Stimulated activated CD4-positive, alpha-beta T cell treated with anti-CD3 and anti-CD28 coated beads, Interleukin-15, amount 100 ng/mL, for 24 hours (primary cell): ENCODE measurements at places on chromosomes 11 and 22.

DNA sequence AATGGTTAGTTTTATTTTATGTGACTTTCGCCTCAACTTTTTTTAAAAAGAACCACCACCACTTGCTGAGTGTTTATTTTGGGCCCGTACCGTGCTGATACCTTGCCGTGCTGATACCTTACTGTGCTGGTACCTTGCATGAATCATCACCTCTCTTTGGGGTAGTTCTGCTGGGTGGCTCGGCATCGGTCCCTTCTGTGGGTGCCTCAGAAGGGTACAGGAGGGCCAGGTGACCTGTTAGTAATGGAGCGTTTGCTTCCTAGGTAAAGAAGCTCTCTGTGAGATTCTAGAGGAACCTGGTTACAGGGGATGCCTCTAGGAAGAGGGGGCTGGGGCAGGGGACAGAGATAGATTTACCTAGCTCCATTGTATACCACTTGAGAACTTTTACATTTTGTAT, 17.1 kb downstream of the TOM1 start:
- DNase-seq, result no peak

DNA sequence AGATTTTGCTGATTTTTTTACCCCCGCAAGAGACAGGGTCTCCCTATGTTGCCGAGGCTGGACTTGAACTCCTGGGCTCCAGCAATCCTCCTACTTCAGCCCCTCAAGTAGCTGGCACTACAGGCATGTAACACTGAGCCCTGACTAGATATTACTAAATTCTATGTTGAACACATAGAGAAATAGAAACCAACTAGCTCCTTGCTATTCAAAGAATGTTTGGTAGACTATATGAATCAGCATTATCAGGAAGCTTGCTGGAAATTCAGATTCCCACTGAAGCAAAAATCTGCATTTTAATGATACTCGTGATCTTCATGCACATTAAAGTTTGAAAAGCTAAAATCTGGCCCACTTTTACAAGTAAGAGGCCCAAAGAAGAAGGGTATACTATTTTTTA, 11.9 kb downstream of the TMEM41B start:
- no peak for DNase-seq

GRCh38 chr11:16924826-16925560, 89.2 kb downstream of the PLEKHA7 start:
- no peak for DNase-seq

GRCh38 chr11:60159868-60160267, 23.0 kb downstream of the MS4A6A start:
- no peak for DNase-seq

GRCh38 chr11:118914987-118915386, 10.7 kb downstream of the BCL9L start:
- DNase-seq, result no peak

DNA sequence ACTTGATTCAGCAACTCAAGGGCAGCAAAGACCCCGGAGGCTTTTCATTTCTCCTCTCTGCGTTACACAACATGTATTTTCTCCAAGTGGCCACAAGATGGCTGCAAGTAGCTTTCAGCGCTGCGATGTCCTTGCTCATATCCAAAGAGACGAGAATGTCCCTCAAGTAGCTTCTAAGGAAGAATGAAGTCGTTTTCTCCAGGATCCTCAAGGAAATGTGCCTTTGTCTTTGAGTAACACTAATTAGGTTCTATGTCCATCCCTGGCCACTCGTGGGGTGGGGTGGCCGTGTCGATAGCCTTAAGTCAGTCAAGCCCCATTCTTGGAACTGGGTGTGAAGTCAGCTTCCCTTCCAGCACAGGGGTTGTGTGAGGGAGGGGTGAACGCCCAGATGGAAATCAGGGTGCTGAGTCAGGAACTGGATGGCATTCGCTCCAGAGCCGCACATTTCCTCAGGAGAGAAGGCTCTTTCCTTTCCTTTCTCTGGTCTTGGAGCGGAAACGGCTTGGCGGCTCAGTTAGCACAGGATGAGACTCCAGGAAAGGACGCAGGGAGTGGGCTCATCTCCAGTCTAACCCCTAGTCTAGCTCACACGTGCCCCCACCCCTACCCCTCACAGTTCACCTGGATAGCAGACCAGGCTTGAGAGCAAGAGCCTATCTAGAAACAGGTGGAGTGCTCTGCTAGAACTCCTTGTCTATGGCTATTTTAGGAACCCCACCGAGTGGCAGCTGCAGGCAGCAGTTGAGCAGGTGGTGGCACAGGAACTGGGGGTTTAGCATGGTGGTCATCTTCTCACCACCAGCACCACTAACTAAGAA, 44.3 kb downstream of the NNMT start:
- peak; percentile 30 for DNase-seq

DNA sequence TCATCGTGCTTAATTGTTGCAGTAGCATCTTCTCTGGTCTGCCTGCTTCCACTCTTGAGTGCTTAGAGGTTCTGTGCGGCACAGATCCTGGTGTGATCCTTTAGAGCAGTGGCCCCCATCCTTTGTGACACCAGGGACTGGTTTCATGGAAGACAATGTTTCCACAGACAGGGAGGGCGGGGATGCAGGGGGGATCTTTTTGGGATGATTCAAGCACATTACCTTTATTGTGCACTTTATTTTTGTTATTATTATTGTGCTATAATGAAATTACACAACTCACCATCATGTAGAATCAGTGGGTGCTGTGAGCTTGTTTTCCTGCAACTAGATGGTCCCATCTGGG, 76.8 kb upstream of the SHANK2 start:
- DNase-seq, result no peak

DNA sequence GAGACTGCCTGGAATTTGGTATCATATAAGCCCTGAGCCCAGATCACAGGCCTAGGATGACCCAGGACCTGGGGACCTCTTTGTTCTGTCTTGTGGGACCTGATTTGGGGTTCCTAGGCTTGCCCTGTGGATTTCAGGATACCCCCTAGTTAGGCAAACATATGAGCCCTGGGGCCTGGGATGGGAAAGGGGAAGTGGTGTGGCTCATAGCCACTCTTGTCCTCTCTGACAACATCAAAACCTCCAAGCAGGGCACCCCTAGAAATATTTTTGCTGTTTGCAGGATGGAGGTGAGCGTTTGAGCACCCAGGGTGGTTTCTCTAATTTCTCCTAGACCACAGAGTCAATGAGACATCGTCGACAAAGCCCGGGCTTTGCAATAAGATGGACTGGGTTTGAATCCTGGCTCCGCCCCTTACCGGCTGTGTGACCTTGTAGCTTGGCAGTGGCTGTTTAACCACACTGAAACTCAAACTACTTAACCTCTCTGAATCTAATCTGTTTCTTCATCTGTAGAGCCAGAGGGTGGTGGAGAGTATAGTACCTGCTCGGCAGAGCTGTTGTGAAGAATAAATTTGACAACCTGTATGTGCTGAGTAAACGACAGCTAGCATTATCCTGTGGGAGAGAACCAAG, 5.3 kb upstream of the LRRC10B start:
- no peak for DNase-seq

DNA sequence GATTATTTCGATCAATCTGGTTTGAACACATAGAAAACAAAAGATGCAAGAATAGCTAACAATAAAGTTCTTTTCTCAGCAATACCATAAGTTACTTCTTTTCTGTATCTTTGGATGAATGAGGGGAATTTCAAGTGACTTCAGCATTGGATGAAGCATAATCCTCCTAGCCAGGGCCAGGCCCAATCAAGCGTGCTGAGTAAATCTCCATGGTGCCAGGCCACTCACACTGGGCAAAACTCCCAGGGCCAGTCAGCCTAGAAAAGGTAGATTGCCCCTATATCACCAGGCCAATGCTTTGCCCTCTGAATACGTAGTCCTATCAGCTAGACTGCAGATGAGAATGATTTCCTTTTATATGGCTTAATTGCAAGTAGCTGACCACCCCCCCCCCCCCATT, 6.0 kb downstream of the CNTF start:
- no peak for DNase-seq

- no peak for DNase-seq
These were observed at the start of gene IL17REL for GRCh38 chr22:50012211-50013181. Gene IL17REL, minus strand, starts transcription at chr22:50012765. Its CDS starts 119 bp downstream, at chr22:50012646.

DNA sequence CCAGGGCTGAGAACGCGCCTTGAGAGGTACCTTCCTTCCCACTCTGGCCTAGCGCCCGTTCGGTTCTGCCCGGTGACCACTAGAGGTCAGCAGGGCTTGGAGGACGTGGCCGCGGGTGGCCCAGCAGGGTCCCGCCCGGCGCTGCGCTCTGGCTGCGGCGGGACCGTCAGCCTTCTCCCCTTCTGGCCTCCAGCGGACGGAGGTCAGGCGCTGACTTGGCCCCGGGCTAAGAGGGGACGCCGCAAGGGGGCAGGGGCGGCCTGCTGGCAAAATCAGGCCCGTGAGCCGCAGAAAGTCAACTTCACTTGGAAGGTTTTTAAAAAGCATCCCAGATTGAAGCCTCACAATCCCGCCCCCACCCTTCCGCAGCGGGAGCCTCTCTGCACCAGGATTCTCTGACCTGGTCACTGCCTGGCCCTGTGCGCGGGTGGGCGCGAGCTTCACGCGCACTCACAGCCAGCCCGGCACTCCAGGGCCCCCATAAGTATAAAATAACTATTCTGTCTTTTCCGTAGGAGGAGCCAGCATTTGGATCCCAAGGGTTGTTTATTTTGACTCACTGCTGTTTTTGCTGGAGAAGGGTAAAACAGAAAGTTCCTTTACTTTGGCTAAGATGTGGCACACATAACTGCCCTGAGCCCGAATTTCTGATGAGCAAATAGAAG, 23.2 kb upstream of the ZBTB16 start:
- DNase-seq, result peak; percentile 69

GRCh38 chr22:17241576-17242330, 22.5 kb upstream of the ADA2 start:
- DNase-seq, result no peak

DNA sequence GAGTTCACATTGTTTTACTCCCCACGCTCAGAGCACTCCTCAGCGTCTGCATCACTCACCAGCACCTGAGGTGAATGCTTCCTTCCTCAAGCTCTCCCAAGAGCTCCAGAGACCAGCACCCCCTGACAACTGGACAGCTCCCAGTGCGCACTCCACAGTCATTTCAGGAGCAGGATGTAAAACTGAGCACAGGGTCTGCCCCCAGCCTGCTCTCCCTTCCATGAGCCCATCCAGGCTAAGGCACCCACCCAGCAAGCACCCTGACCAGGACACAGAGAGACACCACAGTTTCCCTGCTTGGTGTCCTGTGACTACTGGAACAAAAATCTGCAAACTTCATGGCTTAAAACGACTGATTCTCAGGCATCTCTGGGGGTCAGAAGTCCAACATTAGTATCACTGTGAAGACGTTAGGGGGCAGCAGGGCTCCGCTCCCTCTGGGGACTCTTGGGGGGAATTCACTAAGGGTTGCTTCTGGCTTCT, 3.3 kb downstream of the SCGB1D2 start:
- DNase-seq, result peak; percentile 22

DNA sequence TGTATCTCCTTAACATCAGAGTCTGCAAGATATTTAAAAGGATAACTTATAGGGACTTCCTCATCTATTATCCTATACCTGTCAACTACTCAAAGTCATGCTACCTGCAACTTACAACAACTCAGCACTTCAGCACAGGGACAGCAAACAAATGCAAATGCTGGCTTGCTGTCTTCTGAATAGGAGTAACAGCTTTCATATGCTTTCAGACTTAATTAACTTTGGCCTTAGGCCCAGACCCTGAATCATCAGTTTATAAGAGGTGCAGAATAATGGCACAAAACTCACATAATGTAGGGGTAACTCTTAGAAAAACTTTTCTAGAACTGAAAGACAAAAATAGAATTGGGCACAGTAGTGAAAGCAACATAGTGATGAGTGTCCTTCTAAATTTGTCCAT, 953.4 kb downstream of the DLG2 start:
- no peak for DNase-seq

DNA sequence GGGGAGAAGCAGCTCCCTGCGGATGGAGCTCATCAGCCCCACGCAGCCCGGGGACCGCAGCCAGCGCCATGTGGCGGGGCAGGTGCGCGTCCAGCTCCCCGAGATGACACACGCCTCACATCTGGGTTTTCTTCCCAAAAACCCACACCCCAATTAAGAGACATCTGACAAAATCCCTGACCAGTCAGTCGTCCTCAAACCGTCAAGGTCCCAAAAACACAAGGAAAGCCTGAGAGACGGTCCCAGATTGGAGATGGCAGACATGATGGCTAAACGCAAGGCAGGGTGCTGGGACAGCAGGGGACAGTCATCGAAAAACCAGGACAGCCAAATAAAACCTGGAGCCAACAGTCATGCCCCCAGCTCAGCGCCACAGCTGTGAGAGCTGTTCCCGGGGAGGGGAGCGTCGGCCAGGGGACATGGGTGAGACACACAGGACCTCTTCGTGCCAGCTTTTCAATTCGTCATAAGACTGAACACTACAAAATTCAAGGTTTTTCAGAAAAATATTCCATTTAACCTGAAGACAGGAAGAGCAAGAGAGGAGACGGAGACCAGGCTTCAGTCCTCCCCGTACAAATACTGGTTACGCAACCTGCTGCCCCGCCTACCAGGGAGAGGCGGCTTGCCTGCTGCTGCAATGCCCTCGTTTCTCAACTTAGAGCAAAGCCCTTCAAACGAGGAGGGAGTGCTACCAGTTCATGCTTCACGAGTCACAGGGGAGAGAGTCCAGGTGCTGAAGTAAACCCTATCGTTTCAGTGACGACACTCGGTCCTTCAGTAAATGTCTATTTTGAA, 10.5 kb downstream of the TOLLIP start:
- no peak for DNase-seq

- DNase-seq, result no peak
These were observed 718.8 kb upstream of the ARHGAP42 start for GRCh38 chr11:99968336-99968735.
